ENCODE measurements at places on chromosomes 11 and 22.
A peak's percentile ranks its signal among the peaks of the same experiment; 100 is the strongest.

- DNase-seq: no peak
Observed at GRCh38 chr11:24060125-24060524, 436.7 kb upstream of the LUZP2 start.

DNA sequence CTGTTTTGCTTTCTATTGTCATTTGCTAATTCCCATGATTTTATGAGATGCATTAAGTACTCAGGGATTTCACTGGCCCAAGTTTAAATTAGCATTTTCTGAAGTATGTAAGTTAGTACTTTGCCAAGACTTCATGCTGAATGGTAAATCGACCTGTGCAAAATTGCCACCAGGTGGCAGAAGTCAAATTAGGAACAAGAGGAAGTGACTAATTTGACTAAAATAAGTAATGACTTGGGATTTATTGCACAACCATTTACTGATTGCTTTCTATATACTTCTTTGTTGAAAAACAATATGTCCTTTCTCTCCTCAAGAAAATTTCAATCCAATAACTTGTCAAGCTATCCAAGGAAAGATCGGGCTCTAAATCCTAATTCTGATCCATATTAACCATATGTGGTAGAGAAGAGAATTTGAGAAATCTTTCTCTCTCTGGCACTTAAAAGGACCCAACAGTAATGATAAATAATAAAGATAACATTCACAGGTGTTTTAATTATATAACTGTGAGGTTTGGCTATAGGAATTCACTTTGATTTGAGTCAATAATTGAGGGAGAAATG is 253.7 kb upstream of the CHORDC1 start:
- DNase-seq: peak; percentile 42

DNA sequence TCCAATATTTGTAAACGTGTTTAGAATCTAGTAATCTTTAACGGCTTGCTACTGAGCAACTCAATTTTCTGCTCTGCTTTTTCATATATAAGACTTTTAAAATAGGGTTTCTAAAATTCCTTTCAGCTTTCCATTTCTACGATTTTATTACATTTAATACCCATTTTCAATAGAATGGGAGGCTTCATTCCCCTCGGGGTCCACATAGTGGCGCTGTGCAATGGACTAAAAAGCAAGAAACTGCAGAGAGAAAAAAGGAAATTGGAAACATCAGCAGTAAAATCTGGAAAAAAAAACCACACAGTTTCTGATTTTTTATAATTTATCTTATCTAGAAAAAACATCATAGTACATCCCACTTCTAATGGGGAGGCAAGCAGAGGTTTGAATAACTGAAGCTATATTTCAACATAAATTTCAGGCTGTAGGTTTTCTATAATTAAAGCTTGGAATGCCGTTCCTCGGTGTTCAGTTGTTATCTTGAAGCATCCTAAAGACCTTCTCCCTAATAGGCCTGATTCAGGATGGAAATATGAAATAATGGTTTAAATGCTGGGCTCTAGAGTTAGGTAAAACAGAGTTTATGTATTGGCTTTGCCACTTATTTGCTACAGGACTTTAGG is 18.7 kb upstream of the JHY start:
- peak; percentile 68 for DNase-seq

- no peak for DNase-seq
Observed at GRCh38 chr11:35815556-35816315, 128.1 kb upstream of the LDLRAD3 start.

GRCh38 chr11:111676878-111677585 is 74.8 kb downstream of the SIK2 start:
- no peak for DNase-seq
